Smooth muscle cell of the pulmonary artery (primary cell): ENCODE measurements at places on chromosomes 6 and 20. TPM values are rescaled to one million over a fixed set of nuclear protein-coding genes. Genes with fewer than 3 reads are reported as not detected.

MUCL3 gene
- not detected in 2 replicates for total RNA-seq

ZNF391 gene
- total RNA-seq = 1.2 and 1.6 TPM in 2 replicates

HNF4A gene
- not detected in 2 replicates for total RNA-seq

SLC4A11 gene
- total RNA-seq = 0.20 and 1.2 TPM in 2 replicates

RIMS1 gene
- 2.3 and 3.6 TPM in 2 replicates for total RNA-seq

MOG gene
- not detected in 2 replicates for total RNA-seq

GLP1R gene
- not detected in 2 replicates for total RNA-seq

TBCC gene
- total RNA-seq = 26.1 and 30.4 TPM in 2 replicates

PKIG gene
- 42.1 and 61.0 TPM in 2 replicates for total RNA-seq

PPP1R3G gene
- 3.0 TPM in 2 replicates for total RNA-seq

LY6G6D gene
- not detected in 2 replicates for total RNA-seq

MTFR2 gene
- total RNA-seq = 0.33 and 0.46 TPM in 2 replicates

SRC gene
- 24.1 and 35.9 TPM in 2 replicates for total RNA-seq

OVOL2 gene
- not detected in 2 replicates for total RNA-seq

SYNE1 gene
- 203 and 218 TPM in 2 replicates for total RNA-seq

TRPC4AP gene
- 89.4 and 108 TPM in 2 replicates for total RNA-seq

RRP36 gene
- 57.6 and 63.3 TPM in 2 replicates for total RNA-seq

DEF6 gene
- total RNA-seq = 0.59 and 1.7 TPM in 2 replicates

TMC2 gene
- total RNA-seq = not detected in 2 replicates

GRIK2 gene
- 0.89 and 2.6 TPM in 2 replicates for total RNA-seq
